ENCODE measurements at places on chromosomes 4 and X.

DNA sequence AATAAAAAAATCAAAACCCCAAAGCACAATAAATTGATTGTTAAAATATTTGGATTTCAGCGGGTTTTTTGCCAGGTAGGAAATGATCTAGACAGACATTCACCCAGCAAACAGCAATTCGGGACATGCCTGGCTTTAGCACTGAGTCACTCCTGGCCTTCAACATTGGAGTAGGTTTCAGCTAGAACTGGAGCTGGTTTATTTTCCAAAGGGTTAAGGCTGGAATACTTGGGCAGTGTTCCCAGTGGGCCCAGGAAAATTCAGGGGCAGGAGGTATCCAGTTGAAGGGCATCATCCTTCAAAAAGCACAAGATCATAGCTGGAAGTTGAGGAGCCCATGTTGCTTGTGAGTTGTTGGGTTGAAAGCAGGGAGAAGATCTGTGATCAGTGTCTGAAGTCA lies 41.0 kb downstream of the TXLNG start:
- no peak for DNase-seq

- DNase-seq, result peak; percentile 52
Observed at GRCh38 chr4:184688447-184688846, 38.9 kb downstream of the PRIMPOL start.

GRCh38 chr4:148258535-148258934 lies 183.7 kb downstream of the NR3C2 start:
- no peak for DNase-seq

- DNase-seq, result no peak
Observed at GRCh38 chr4:137299281-137299680, 233.0 kb downstream of the PCDH18 start.

DNA sequence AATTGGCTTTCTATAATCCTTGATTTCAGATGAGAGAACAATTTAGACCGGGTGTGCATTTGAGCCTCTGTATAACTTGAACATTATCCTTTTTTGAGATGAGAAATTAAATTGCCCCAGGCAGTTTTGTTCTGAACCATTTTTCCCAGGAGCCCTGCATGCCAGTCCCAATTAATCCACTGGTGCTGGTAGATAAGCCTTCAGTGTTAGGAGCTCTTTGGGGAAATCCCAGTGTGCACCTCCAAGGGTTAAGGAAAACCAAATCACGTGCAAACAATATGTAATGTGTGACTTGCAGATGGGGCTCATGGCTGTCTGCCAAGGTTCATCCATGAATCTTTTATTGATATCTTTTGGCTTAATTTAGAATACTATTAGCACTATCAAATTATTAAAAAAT lies 43.2 kb downstream of the KIT start:
- DNase-seq, result no peak

DNA sequence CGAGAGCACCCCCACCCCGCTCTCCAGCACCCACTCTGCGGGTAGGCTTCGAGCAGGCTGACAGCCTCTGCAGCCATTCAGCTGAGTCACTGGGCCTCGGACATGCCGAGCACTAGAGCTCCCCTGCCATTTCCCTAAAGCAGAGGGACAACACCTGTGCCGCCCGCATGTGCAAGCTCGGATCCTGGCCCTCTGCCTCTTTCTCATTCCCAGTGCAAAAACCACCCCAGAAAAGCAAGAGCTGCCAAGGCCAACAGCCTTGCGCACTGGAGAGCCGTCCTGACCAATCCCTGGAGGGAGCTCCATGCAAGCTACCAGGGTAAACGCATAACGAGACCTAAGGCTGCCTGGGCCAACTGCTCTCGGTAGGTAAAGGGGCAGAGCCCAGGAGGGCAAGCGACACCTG lies 5.3 kb downstream of the HCFC1 start:
- DNase-seq, result no peak

GRCh38 chrX:112784692-112785091 lies 55.9 kb downstream of the AMOT start:
- DNase-seq, result no peak

DNA sequence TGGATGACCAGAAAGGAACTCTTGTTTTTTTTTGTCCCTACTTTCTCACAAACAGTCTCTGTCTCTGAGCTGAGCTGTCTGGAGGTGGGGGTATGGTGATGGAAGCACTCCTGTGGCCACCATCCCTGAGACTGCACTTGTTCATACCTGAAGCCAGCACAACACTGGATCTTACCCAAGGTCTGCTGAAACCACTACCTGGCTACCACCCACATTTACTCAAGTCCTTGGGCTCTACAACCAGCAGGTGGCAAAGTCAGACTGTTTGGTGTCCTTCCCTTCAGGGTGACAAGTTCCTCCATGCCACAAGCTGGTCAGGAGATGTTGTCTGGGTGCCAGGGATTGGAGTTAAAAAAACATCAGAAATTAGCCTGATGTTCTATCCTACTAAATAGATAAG lies 89.7 kb downstream of the NEXMIF start:
- DNase-seq, result no peak

DNA sequence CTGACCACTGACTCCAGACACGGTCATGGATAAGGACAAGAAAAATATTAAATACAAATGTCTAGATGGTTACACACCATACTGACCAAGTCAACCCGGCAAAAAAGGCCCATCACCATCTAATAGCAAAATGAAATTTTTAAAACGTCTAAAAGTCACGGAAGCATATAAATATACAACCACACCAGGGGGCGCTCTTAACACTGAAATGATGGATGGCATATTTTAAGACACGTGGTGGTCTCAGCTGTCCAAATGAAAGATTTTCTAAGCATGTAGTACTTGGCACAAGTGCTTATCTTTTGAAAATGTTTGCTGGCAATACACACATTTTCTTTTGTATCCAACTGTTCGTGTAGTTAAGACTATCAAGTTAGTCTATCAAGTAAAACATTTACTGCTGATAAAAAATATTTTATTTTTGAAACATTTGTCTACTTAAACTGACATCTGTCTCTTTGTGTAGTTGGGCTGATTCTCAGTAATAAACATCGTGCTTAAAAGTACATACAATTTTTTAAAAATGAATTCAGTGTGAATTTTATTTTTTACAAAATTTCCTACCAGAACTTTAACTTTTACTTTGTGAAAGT lies 64.6 kb downstream of the COX7B2 start:
- peak; percentile 60 for DNase-seq

GRCh38 chr4:151434183-151434860 lies 25.3 kb downstream of the FHIP1A start:
- DNase-seq, result no peak

DNA sequence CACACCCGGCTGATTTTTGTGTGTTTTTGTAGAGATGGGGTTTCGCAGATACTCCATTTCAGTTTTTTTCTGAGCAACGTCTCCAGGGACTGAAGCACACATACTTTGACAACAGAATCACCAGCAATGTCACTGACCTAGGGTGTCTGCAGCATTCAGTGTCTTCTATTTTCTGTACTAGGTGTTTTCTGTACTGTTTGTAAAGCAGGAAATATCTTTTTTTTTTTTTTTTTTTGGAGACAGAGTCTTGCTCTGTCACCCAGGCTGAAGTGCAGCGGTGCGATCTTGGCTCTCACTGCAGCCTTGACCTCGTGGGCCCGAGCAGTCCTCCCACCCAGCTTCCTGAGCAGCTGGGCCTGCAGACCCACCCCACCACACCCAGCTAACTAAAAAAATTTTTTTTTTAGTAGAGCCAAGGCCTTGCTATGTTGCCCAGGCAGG lies 8.9 kb downstream of the ADD1 start:
- no peak for DNase-seq

- DNase-seq, result no peak
Observed at GRCh38 chr4:168221301-168221700, 97.3 kb downstream of the DDX60 start.

DNA sequence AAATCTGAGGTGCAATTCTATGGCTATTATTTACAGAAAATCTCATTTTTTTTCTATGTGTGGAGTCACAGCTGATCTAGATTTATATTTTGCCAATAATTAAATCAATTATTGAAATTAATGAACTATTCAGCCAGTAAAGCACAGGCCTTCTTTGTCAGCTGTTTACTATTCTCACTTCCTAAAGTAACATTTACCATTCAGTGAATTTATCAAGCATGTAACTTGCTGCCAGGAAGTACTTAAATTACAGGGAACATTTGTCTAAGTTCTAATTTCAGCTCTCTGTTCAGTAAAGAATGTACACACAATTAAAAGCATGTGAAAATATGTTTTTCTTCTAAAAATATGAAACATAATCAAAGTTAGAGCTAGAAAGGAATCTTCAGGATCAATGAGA lies 79.3 kb downstream of the DTHD1 start:
- no peak for DNase-seq

DNA sequence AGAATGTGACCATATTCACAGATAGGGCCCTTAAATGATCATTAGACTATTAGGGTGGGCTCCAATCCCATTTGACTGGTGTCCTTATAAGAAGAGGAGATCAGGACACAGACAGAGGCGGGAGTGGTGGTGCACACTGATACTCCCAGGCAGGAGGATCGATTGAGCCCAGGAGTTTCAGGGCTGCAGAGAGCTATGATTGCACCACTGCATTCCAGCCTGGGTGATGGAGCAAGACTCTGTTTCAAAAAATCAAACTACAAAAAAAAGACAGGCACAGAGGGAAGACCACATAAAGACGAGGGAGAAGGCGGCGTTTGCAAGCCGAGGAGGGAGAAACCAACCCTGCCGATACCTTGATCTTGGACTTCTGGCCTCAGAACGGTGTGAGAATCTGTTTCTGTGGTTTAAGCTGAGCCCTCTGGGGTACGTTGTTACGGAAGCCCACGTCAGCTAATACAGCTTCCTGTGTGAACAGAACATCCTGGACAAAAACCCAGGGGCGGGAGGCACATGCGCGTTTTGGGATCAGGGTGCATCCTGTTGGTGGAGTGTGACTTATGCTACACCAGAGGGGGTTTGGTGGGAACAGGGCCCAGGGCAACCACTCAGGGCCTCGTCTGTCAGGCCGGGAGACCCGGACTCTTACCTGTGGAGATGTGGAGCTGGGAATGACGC lies 211.8 kb upstream of the PSAPL1 start:
- peak; percentile 35 for DNase-seq

DNA sequence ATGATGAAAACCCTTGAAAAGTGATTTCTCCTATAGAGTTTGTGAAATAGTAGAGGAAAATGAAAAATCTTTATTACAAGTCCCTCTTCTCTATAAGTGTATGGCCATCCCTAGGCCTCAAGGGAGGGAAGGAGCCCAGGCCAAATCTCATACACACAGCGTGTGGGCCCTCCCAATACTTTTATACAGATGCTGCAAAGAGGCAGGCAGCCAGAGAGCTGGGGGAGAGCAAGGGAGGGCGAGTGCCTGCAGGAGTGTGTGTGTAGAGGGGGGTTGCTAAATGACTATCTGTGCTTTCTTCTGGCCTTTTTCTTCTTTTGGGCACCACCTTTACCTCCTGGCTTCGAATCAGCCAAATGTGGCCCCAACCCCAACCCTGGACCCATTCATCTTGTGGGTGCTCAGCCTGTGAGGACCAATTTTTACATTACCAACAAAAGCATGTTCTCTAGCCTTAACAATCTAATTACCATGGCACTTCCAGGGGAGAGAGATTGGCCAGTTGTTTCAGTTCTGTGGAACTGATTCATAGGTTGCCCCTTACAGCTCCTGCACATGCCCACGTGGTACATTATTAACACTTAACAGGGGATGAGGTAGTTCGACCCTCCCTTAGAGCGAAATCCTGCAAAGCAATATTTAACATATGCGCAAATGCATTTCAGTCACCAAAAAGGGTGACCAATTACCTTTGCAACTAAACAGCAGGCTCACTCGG lies 2.0 kb downstream of the GPC3 start:
- no peak for DNase-seq

DNA sequence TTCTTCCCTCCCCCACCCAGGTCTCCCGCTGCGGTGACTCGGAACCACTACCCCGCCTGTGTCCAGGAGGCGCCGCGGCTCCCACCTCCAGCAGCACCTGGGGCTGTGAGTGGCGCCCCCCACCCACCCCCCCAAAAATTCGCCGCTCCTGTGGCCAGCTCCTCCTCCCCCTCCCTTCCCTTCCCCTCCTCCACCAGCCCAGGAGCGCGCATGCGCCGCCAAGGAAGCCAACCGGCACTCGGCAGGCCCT lies 278 bp downstream of the CLOCK start:
- no peak for DNase-seq

- no peak for DNase-seq
Observed at GRCh38 chrX:150159537-150159936, 203.6 kb upstream of the MAMLD1 start.

DNA sequence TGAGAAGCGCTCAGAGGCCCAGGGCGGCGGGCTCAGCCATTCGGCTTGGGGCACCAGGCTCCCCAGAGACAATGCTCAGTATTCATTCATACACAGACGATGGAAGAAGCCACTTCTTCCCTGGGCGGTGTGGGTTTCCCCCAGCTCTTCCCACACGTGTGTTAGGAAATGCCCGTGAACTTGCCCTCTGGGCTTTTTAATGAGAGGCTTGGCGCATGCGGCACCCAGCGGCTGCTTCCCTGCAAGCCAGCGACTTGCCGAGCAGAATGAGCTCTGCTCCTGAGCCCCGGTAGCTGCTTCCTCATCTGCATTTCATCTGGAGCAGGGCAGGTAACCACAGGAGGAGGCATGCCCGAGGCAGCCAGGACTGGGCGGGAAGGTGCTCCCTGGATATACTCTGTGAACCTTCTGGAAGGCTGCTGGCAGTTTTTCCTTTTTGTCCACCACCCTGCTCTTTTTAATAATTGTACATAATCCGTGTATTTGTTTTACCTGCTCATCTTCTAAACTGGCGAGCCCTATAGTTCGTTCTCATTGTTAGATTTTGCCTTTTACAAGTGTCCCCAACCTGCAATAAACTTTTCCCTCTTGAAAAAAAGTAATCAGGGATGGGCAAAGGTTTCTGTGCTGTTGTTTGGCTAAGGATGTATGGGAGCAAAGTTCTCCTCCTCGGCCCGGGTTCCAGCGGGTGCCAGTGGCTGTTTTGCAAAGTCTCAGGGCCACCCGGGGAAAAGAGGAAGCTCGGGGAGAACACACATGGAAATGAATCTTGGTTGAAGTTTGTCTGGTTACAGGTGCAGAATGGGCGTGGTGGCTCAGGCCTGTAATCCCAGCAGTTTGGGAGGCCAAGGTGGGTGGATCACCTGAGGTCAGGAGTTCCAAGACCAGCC lies 178.8 kb downstream of the DCLK2 start:
- no peak for DNase-seq

- no peak for DNase-seq
Observed at GRCh38 chr4:85717351-85717750, 242.4 kb downstream of the ARHGAP24 start.

- DNase-seq, result no peak
Observed at GRCh38 chrX:136476501-136476900, 11.2 kb upstream of the BRS3 start.

GRCh38 chr4:14184265-14184664 lies 556.7 kb upstream of the BOD1L1 start:
- no peak for DNase-seq

DNA sequence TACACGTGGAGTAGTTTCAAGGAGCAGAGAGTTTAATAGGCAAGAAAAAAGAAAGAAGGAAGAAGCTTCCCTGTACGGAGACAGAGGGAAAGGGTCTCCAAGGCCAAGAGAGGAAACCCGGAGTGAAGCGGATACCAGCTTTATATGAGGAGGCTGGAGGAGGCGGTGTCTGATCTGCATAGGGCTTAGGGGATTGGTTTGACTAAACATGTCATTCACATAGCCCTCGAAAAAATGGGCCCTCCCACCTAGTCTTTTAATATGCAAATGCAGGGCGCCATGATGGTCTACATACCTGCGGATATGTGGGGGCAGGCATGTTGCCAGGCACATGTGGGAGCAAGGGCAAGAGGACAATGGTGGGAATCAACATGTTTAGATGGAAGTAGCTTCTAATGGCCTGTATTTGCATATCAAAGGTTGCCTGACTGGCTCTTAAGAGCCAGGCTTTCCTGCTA lies 103.1 kb upstream of the UGT8 start:
- no peak for DNase-seq
